ENCODE measurements at places on chromosomes 3 and 15.

GRCh38 chr3:12287727-12288181 lies 1.1 kb upstream of the PPARG start:
- DNase-seq, result no peak

- no peak for DNase-seq
Measured at GRCh38 chr3:128372707-128373533, 93.8 kb downstream of the DNAJB8 start.

DNA sequence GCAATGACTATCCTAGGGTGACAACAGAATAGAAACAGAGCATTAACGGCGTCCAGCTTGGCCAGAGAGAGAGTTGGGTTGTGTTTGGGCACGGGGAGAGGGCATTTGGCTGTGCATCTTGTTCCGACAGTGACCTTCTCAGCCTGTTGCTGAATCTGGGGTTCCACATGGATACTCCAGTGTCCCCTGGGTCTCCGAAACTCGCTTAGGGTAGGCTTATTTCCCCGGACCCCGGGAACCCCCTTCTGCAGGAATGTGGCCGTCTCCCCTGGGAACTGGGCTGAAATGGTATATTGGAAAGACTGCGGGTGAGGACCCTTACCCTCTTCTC lies 7.9 kb downstream of the SHOX2 start:
- DNase-seq, result no peak

DNA sequence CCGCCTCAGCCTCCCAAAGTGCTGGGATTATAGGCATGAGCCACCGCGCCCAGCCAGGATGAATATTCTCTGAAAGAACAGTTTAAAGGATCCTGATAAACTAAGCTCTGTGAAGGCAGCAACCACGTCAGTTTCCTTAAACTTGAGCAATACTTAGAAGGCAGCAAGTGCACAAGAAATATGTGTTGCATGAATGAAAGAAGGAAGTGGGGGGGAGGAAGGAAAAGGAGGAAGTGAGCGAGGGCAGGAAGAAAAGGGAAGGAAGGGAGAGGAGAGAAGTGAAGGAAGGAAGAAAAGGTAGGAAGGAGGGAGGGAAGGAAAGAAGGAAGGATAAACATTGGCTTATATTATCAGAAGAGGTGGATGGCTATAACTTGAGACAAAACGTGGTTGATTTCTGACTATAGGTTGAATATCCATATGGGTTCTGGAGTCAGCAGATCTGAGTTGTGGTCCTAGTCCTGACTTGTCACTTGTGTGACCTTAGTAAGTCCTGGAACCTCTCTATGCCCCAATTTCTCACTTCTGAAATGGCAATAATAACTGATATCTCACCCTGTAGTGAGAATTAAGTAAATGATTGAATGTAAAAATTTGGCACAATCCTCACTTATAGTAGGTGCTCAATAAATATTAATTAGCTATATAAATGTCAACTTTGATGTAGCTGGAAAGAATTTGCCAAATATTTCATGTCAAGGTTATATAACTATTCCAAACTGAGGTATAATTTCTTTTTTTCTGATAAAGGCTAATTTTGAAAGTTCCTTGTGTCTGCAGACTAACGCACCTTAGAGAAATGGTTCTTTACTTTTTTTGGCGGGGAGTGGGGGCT lies 12.0 kb upstream of the SEMA4B start:
- DNase-seq, result no peak

DNA sequence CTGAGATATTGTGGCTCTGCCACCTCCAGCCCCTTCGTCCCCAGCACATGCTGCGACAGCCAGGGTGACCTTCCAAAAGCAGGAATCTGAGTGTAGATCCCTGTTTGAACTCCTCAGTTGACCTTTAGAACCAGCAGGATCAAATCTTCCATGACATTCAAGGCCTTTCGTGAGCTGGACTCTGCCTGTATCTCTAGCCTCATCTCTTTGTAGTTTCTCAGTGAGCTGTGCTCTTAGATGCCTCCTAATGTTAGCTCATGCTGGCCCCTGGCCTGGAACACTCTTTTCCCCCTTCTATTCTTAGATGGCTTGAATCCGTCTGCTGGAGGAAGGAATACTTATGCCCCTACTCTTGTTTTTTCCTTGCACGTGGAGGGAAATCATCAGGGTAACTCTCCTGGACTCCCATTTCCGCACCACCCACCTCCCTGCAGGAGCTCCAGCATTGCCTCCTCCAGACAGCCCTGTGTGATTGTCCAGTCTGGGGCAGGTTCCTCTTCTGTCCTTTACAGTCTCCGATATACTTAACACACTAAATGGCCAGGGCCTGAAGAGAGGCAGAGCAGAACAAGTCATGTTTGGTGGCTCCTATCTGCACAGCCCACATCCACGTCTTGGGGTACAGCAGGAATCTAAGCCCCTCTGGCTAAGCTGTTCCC lies 26.7 kb upstream of the CHRNB4 start:
- DNase-seq, result no peak

Measured in GM19239 (cell line).